ENCODE measurements at places on chromosomes 3 and 15.

- DNase-seq, result no peak
These were observed 92.2 kb downstream of the EEFSEC start for GRCh38 chr3:128245460-128245859.

DNA sequence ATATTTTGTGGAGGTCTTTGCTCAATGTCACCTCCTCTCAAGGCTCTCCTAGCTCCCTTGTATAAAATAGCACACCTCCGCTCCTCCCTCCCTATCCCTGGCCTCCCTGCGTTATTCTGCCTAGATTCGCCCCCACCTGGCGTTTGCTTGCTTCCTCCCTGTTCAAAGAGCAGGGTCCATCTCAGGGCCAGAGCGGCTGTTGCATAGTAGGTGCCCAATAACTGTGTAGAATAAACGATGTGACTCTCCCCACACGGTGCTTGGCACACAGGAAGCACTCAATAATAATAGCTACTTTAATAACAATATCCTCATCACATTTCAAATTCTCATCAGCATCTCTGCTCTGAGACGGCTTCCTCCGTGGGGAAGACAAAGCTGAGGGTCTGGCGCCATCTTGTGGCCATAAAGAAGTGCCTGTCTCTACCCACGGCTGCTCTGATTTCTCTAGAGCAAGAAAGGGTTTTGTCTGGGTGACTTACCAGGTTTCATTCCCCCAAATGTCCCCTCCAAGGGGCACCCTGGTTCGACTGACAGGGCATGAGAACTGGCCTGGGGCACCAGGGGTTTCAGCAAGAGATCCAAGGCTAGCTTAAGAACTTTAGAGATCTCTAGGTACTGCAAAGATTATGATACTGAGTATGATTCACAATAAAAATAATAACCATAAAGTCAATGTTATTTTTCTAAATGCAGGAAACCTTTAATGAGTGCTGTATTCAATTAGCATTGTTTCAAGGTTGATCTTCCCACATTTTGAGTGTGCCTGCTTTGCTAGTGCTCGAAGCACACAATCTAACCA lies 16.1 kb downstream of the CD276 start:
- no peak for DNase-seq

DNA sequence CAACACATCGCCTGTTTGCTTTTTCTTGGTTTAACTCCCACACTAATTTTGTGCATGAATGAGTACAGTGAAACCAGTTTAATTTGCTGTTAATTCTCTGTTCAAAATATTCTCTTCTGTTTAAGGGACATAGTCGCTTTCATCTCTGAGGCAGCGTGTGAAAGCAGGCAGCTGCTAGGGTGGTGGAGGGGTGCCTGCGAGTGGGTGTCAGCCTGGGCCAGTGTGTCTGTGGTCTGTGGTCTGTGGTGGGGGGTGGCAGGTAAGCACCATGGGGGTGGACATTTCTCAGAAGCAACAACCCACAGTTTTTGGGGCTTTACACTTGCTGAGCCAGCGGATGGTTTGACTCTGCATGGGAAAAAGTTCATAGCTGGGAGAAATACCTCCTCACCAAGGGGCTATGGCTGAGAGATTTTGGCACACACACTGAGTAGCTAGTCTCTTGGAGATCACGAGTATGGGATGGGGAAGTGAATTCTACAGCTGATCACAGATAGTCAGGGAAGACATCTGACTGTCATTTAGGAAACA lies 109.2 kb downstream of the EPHB1 start:
- no peak for DNase-seq

DNA sequence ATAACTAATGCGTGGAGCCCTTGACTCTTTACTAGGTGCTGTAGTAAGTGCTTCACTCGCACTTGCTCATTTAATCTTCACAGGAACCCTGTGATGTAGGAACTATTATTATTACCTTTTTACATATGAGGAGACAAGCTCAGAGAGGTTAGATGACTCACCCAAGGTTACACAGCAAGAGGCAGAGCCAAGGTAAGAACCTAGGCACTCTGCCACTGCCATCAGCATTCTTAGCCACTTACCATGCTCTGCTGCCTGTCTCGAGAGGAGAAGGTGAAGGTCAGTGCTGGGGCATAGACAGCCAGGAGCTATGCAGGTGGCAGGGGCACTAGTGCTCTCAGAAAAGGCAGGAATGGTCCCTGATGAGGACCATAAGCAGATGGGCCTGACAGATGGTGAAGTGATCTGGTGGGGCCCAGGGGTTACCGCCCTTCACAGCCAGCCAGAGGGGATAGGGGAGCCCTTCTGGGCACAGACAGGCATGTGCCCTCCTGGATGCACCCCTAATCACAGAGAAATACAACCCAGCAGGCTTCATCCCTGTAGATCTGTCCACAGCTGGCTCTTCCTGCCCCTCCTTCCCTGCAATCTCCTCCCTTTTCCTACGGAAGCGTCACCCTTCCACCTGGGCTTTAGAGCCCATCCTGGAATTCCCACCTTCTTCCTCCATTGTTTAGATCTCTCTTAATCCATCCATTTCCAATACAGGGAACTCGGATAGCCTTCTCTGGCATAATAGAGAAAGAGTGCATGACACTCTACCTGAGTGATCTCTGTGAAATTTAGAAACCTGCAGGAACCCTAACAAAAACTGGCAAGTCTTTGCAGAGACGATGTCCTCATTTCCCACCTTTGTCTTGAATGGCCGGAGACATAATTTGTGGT lies 26.9 kb downstream of the ABTB1 start:
- DNase-seq, result no peak

DNA sequence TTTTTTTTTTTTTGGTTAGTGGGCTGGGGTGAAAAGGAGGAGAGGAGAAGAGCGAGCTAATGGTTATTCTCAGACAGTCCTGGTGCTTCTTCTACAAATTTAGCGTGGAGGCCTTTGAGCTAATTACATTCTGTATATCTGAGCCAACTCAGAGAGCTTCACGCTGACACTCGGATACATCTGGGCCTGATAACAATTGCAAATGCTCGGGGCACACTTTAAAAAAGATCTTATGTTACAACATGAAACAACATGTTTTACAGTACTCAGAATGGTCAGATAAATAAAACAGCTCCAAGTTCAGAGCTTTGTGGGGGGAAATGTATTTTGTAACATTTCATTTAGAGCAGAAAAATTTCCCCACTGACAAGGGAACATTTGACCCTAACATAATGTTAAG lies 966.9 kb upstream of the NR2F2 start:
- DNase-seq, result no peak

- no peak for DNase-seq
These were observed 56.3 kb upstream of the PCSK6 start for GRCh38 chr15:101545548-101546505.

DNA sequence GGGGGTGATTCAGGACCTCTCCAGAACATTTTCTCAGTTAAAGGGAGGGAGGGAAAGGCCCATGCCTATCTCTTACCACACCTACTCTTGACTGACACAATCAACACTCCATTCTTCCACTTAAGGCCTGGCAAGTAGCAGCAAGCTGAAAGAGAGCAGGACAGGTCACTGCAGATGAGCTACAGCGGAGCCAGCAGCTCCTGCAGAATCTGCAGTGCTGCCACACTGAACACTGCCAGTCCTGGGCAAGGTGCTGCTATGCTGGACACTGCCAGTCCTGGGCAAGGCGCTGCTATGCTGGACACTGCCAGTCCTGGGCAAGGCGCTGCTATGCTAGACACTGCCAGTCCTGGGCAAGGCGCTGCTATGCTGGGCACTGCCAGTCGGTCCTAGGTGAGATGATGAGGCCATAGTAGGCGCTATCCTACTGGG lies 143.7 kb downstream of the MYLK start:
- DNase-seq, result no peak

DNA sequence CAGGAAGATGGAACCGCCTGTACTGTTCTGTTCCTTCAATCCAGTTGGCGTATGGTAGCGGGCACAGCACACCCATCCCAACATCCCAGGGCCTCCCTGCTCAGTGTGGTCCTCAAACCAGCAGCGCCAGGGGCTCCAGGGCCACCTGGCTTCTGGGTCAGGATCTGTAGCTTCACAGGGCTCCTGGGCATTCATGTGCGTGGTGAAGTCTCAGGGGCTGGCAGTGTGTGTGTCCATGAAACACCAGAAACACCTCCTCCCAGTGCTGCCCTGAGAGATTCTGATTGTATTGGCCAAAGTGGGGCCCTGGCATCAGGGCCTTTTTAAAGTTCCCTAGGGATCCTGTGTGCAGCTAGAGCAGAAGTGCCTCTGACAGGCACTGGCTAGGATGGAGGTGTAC lies 42.1 kb downstream of the ABTB1 start:
- no peak for DNase-seq

DNA sequence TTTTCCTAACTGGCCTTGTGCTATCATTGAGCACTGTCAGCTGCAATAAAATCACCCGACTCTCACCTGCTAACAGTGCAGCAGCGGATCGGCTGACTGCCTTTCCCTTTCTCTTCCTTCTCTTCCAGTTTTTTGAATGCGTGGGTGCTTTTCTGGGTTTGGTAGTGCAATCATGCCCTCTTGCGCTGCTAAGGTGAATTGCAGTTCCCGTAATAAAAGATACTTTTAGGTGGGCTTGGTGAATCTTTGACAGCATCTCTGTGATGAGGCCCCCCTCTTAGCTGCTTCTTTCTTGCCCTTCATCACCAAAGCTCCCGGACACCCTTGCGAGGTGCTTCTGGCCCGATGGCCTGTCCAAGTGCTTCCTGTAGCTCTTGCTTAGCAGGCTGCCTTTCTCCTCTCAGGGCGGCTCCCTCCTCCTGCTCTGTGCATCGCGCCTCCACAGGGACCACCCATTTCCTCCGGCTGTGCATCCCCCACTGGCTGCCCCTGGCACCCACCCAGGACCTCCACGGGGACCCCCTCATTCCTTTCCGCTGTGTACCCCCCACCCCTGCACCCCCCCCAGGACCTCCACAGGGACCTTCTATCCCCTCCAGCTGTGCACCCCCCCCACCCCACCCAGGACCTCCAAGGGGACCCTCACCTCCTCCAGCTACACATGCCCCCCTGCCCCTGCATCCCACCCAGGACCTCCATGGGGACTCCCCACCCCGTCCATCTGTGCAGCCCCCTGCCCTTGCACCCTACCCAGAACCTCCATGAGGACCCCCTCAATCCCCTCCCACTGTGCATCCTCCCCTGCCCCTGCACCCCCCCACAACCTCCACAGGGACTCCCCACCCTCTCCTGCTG lies 50.8 kb upstream of the RPL32 start:
- peak; percentile 20 for DNase-seq

DNA sequence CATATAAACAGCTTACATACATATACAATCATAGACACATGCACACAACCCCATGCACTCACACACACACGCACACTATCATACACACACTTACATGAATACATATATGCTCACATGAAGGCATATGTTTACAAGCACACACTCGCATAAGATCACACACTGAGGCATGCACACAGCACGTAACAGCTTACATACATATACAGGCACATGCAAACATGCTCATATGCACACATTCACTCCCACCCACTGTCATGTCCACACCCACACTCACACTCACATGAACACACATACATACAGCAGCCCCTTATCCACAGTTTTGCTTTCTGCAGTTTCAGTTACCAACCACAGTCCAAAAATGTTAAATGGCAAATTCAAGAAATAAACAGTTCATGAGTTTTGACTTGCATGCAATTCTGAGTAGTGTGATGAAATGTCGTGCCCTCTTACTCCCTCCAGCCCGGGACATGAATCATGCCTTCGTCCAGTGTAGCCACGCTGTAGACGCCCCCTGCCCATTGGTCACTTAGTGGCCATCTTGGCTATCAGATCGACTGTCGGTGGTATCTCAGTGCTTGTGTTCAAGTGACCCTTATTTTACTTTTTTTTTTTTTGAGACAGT lies 27.8 kb downstream of the MEGF11 start:
- DNase-seq, result no peak

DNA sequence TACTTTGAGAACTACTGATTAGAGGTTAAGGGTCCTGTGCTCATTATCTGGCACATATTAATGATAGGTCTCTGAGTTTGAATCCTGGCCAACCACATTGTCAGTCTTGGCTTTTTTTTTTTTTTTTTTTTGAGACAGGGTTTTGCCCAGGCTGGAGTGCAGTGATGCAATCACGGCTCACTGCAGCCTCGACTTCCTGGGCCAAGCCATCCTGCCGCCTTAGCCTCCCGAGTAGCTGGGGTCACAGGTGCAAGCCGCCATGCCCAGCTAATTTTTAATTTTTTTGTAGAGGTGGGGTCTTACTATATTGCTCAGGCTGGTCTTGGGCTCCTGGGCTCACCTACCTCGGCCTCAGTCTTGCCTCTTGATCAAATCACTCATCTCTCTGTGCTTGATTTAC lies 547 bp upstream of the PCCB start:
- DNase-seq, result no peak

DNA sequence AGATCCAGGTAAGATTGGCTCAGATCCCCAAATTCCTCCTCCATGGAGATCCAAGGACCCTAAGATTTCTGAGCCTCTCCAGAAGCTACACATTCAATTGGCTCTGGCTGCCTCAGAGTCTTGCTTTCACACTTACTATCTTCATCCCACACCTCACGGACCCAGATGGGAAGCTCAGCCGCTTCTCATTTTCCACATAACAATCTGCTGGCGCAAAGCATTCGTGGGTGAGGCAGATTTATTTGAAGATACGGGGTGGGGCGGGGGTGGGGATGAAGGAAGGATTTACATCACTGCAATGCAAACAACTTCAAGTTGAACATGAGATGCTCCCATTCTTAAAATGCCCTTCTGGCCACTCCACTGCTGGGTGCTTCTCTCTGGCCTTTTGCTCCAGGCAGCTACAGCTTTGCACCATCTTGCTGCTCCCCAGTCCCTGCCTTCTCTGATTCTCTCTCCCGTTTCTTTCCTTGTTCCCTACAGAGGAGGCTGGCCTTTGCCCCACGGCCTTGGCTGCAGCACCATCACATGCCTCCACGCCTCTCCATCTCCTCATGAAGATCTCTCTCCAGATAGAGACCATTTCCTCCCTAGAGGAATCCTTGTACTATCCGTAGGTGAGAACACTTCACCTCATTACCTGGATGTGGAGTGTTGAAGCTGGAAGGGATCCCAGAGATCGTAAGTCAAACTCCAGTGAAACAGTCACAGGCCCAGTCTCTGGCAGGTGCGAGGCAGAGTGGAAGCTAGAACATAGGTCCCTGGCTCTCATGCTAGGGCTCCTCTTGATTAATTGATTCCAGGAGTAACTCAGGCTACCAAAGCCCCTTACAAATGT lies 175.9 kb downstream of the RPLP1 start:
- DNase-seq, result no peak

GRCh38 chr3:50195501-50196252 lies 4.3 kb downstream of the GNAT1 start:
- no peak for DNase-seq

DNA sequence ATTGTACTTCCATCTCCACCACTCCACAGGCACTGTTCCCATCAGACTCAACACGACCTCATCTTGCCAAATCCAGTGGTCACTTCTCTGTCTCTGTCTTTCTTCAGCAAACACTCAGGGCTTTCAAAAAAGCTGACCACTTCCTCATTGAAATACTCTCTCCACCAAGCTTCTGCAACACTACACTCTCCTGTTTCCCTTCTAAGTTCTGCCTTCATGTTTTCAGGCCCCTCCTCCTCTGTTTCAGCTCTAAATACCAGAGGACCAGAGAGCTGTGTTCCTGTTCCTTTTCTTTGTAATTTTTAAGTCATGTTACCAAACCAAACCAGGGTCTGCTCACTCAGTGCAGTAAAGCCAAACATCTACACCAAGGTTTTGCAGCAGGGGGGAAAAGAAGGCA lies 33.8 kb upstream of the ACP3 start:
- DNase-seq, result no peak

GRCh38 chr3:182789371-182789770 lies 3.9 kb upstream of the ATP11B start:
- no peak for DNase-seq

GRCh38 chr3:33004961-33005360 lies 53.5 kb downstream of the CCR4 start:
- no peak for DNase-seq

- no peak for DNase-seq
These were observed 680 bp downstream of the IFT122 start for GRCh38 chr3:129440618-129441190.

All from non-pigmented ciliary epithelial cell (primary cell).